Type B pancreatic cell (in vitro differentiated cells): ENCODE measurements at places on chromosomes 6 and 20. TPM values are rescaled to one million over a fixed set of nuclear protein-coding genes. Genes with fewer than 3 reads are reported as not detected.

The CENPB gene
- total RNA-seq, result 63.2 and 68.7 TPM in 2 replicates

DNA sequence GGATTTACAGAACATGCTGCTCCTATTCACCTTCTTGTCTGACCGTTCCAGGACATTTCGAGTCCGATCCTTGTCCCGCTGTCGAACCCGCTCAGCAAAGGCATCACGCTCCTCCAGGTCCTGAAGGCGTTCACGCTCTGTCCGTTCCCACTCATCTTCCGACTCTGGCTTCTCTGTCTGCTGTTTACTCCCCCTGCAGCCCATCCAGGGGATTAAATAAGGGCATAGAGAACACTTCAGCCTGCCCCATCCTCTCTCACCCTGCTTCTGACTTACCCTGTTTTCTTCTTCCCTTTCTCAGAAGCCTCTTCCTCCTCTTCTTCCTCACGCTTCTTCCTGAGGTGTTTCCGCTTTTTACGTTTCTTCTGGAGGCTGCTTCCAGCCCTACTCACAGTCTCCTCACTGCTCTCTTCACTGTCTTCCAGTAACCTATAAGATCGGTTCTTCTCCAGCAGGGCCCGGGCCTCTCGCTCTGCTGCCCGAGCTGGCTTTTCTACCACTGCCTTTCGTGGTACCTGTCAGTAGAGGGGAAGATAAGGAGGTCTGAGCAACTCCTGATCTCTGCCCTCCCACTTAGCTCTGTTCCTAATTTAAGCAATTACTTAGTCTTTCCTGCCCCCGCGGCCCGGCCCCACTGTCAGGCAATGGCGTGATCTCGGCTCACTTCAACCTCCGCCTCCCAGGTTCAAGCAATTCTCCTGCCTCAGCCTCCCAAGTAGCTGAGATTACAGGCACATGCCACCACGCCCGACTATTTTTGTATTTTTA is 1.9 kb downstream of the DHX16 start:
- no peak for DNase-seq

The TREM1 gene
- total RNA-seq, result not detected in 2 replicates

DNA sequence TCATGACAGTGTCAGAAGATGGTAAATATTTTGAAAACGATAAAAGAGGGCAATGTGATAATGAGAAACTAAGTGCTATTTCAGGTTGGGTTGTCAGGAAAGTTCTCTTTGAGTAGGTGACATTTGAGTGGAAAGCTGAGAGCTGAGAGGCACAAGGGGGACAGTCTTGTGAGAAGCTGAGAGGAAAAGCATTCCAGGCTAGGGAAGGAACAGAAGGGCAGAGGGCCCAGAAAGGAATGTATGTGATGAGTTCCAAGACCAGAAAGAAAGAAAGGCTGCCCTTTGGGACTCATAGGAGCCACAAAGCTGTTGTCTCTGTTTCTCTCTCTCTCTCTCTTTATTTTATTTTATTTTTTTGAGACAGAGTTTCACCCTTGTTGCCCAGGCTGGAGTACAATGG is 7.6 kb upstream of the RNF182 start:
- DNase-seq, result no peak

The XKR7 gene
- total RNA-seq, result 4.2 and 4.9 TPM in 2 replicates
